ENCODE measurements at places on chromosomes 12 and 14.

- no peak for DNase-seq
Measured at GRCh38 chr14:85852906-85853305, 323.0 kb downstream of the FLRT2 start.

GRCh38 chr12:111850526-111850925, 8.5 kb downstream of the MAPKAPK5 start:
- DNase-seq: no peak

- DNase-seq: no peak
Measured at GRCh38 chr12:132354211-132354981, 25.0 kb upstream of the GALNT9 start.

DNA sequence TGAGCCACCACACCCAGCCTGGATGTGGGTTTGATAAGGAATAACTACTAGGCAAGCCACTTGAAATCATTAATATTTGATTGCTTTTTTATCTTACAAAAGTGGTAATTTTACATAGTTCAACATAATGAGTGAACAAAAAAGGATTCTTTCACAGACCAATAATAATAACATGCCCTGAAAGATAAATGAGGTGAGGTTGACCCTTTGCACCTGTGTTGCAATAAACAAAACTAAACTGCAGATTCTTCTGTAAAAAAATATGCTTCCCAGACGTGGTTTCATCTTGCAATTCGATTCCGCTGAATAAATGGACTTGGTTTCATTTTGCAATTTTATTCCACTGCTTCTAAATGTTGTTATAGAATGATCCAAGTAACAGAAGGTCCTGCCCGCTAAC, 1514.9 kb upstream of the TMEM132C start:
- DNase-seq: no peak

DNA sequence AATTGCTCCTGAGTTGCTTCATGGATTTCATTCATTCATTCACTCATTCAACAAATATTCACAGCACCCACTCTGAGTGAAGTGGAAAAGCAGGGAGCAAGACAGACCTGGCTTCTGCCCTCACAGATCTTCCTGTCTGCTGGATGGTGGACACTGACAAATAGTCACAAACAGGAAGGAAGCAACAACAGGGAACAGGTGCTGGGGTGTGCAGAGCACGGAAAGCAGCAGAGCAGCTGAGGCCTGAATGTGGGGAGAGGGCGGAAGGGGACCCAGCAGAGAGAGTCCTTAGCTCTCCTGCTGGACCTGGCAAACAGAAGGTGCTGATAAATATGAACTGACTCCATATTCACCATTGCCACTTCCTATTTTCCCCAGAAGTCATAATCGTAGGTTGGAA, 54.4 kb downstream of the SETD3 start:
- no peak for DNase-seq

DNA sequence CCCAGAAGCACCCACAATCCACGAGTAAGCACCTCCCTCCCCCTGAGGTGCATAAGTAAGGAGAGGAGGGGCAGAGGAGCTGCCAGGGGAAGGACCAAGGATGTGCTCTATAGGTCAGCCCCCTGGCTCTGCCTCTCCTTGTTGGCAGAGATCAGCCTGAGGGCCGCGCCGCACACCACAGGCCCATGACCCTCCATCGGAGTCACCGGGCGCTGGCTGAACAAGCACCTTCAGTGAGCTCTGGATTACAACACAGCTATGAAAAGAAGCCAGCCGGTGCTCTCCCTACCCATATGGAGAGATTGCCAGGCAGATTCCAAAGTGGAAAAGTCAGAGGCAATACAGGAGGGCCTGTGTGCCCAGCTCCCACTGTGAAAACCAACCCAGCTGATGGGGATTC, 257.3 kb downstream of the GLT1D1 start:
- no peak for DNase-seq

DNA sequence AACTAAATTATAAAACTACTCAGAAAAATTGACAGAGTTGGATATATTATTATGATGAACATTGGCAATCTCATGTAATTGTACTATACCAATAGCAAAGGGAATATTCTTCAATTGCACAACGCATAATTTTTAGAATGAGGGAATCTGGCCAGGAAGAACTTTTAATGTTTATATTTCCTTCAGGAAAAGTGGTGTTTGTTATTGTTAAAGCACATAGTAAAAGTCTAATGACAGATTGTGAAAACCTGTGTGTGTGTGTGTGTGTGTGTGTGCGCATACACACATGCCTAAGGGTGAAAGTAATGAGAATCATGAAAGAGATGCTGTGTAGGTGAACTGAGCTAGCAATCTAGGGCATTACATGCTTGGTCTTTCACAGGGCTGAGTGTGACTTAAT, 877.7 kb downstream of the SLC6A15 start:
- DNase-seq: no peak

DNA sequence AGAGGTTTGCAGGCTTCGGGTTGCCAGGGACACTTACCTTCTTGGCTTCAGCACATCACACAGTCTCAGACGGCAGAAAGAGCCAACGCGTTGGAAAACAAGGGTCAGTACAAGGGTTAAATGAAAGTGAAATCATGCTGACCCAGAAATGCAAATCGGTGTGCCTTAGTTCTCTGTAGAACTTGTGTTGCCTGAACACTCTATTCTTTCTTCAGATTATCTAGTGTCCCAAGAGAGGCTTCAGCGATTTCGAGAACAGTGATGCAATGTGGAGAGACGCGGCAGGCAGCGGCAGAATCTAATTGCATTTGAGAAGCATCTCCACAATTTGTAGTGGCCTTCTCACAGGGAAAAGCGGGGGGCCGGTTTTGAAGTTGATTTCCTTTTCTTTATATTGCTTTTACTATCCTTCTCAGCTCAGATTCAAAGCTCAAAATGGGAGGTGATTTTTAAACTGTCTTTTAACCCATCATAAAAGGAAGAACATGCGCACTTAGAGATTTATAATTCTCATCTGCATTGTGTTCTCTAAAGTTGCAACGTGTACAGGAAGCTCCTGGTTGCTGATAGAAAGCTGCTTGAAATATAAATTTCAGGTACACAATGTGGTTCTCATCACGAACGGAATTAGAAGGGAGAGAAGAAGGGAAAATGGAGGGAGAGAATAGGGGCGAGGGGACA, 67.8 kb upstream of the EGLN3 start:
- no peak for DNase-seq

- DNase-seq: no peak
Measured at GRCh38 chr12:105272152-105272551, 36.2 kb upstream of the APPL2 start.

- no peak for DNase-seq
Measured at GRCh38 chr12:62519043-62519442, 52.4 kb downstream of the MON2 start.

DNA sequence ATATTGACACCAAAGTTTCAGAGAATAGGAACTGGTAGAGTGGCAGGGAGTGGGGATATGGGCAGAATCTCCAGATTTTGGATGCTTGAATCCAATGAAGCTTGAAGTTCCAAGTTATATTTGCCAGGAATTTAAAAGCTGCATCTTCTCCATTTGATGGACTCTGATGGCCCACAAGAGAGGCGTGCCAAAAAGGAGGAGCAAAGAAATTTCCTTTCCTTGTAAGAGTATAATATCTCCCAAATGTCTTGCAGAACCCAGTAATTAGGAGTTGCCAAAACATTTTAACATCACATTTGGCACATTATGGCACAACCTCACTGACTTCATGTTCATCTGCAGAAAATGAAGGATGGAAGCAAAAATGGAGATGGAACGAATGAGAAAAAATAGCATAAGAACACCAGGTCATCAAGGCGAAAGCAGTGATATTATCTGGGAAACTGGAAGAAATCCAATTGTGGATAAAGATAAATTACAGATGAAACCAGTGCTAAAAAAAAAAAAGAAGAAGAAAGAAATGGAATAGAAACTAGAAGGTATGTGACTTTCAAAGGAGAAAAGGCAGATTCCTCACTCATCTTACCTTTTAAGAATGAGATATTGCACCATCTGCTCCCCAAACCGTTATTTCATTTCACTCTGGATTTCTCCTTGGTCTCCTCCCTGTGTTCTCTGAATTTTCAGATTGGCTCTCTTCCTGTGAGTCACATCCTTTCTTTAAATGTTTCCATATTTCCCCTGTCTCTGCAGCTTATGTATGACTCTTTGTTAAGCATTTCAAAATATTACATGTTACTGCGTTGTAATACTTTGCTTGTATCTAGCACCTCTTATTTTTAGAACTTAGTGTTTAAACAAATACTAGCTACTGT, 13.5 kb upstream of the FLRT2 start:
- no peak for DNase-seq

DNA sequence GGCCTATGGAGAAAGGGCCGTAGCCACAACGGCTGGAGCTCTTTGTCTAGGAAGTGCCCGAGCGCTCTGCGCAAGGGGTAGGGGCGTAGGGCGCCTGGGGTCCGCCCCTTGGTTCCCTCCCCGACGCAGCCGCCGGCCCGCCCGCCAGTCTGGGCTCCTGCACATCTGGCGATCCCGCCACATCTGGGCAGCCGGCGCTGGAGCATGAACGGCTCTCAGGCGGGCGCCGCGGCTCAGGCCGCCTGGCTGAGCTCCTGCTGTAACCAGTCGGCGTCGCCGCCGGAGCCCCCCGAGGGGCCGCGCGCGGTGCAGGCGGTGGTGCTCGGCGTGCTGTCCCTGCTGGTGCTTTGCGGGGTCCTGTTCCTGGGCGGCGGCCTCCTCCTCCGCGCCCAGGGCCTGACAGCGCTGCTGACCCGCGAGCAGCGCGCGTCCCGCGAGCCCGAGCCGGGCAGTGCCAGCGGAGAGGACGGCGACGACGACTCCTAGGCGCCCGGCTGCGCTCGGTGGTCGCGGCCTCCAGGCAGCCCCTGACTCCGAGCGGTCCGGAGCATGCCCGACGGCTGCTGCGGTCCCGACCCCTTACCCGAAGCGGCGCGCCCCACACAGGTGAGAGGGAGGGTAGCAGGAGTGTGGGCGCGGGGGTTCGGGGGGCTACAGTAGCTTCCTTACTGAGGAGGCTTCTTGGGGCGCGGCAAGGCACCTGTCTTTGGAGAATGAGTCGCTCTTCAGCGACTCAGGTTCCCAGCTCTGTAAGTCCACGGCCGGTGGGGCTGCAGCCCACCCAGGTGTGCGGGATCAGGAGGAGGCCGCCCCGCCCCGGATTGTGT, at the start of gene SMIM41:
Gene SMIM41, plus strand, starts transcription at position 129 of the 827 bp plus-strand sequence. Its CDS starts 76 bp downstream, at position 205.
- DNase-seq: no peak

DNA sequence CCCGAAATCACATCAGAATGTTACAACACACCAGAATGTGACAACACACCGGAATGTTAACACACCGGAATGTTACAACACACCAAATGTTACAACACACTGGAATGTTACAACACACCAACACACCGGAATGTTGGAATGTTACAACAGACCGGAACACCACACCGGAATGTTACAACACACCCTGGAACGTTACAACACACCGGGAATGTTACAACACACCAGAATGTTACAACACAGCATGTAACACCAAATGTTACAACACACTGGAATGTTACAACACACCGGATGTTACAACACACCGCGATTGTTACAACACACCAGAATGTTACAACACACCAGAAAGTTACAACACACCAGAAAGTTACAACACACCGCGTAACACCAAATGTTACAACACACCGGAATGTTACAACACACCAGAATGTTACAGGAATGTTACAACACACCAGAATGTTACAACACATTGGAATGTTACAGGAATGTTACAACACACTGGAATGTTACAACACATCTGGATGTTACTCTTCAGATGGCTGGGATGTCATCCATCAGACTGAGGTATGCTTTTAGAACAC, 21.1 kb downstream of the CHFR start:
- no peak for DNase-seq

DNA sequence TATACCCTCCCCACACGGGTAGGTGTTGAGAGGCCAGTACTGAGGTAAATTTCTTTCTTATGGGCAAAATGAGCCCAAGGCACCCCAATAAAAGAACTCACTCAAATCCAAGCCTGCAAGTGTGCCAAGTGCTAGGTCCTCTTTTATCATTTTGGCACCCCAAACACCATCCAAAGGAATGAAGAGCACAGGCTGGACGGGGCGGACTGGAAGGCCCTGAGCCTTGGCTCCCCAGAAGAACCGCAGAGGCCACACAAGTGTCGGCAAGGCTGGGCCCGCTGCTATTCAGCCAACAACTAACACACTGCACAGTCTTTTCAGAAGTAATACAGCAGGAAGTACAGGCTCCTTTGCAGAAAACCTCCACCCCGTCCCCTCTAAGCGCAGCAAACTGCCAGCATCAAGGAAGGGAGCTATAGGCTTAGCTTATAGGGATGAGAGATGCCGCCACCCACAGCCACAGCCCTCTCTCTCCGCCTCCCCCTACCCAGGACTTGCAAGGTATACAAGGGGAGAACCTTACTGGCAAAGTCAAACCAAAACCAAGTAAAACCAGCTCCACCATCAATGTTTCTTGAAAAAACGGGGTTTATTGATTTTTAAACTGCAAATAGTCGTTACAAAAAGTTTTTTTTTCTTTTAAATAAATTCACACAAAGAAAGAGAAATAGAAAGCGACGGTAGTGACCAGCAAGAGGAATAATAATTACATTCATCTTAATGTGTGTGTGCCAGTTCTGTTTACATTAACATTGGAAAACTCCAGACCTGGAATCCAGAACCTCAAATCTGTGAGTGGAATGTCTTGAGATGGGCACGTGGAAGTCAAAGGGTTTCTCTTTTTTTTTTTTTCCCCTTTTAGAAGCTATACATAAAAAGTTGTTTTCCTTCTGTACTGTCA, 5.5 kb downstream of the ZFP36L1 start:
- peak; percentile 63 for DNase-seq

DNA sequence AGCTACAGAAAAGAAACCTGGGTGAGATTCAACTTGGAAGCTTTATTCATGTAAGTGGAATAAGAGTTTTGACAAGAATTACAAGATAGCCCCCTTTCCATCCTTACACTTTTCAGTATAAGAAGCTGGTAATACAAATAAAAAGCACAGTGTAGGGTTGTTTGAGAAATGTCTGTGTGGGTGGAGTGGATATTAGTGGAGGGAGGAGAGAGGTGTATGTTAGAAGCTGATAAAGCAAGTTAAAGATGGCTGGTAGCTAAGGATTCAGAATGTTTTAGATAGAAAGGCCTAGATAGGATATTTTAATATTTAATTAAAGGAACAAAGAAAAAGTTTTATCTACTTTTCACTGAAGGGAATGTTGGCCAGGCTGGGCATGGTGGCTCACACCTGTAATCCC, 12.5 kb downstream of the CFAP54 start:
- no peak for DNase-seq

GRCh38 chr14:75609606-75610475, 31.4 kb downstream of the FLVCR2 start:
- no peak for DNase-seq

- no peak for DNase-seq
Measured at GRCh38 chr12:62834406-62834805, 100.5 kb downstream of the PPM1H start.

DNA sequence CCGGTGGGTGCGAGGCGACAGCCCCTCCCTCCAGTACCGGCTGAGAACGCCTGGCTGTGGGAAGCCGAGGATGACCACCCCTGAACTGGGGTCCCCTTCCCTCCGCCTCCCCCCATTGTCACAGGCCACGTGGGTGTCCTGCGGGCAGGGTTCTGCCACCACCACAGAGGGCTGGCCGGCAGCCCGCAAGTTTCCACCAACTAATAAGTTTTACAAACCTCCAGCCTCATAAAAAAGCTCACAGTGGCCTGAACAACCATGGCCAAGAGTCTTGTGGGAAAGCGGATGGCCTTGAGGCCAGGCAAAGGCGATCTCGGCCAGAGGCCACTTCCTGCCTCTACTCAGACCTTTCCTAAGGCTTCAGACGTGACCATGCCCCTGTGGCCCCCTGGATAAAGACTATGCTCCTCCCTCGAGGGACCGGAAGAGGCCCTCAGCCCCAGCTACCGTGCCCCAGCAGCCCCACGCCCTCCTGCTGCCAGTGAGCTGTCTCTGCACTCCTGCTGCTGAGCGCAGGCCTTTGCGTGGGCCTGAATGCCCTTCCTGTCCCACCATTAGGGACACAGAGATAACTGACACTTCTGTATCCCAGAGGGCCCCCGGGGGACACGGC, 46.1 kb upstream of the DLK1 start:
- DNase-seq: no peak

Data from C1 segment of cervical spinal cord (tissue), 14 donors.